ENCODE measurements at places on chromosomes 1 and 21. TPM values are rescaled to one million over a fixed set of nuclear protein-coding genes. Genes with fewer than 3 reads are reported as not detected.

The CD5L gene
- total RNA-seq, result not detected

DNA sequence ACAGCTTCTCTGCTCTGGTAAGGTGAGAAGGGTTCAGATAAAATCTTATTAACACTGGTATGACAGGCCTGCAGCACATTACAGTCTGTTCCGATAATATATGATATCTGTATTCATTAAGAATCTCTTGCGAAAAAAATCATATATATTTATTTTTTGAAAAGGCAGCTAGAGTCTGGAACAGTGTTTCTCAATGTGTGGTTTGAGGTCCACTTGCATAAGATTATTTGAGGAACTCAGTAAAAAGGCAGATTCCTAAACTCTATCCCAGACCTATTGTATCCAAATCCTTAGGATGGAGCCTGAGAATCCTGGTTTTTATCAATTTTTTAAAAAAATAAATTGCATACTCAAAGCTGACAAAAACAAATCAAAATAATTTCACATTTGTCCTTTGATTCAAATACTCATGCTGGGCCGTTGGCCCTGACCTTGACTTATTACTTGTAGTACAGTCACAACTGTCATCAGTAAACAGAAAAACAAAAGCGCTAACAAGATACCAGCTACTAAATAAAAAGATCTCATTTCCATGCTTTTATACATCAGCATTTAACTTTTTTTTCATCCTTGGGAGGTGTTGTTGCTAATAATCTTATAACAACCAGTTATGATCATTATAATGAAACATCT, 60.6 kb downstream of the RGS2 start:
- no peak for DNase-seq

DNA sequence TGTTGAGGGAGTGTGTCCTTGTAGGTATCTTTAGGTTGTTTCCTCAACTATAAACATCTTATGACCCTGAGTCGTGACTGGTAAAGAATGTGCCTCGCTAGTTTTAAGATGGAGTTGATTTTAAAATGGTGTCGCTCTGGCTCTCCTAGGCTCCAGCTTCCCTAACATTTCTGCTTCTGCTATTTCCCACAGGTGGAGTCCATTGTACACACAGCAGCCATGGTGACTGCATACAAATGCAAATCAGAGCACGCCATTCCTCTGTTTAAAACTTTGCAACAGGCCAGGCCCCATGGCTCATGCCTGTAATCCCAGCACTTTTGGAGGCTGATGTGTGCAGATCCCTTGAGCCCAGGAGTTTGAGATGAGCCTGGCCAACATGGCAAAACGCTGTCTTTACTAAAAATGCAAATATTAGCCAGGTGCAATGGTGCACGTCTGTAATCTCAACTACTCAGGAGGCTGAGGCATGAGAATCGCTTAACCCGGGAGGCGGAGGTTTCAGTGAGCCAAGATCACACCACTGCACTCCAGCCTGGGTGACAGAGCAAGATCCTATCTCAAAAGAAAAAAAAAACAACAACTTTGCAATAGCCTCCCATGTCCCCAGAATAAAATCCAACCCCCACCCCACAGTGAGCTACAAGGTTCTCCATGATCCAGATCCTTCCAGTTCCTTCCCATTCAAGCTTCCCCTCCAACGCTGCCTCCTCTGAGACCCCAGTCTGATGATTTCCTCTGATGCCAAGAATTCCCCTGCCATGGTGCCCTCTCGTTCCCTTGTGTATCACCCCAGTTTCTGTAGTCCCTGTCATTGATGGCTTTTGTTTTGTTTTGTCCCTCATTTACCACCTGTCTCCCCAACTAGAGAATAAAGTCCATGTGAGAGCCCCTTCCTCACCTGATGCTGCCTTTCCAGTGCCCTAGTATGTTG, 36.9 kb upstream of the KLHDC7A start:
- no peak for DNase-seq

The HES3 gene
- total RNA-seq, result not detected

The GABRD gene
- not detected for total RNA-seq

The MPZ gene
- 5.0 TPM for total RNA-seq

The GPR52 gene
- total RNA-seq, result 2.6 TPM
